Activated T-helper 1 cell treated with anti-CD3 and anti-CD28 coated beads, Interleukin-12 subunit alpha, Interleukin-12 subunit beta, Interleukin-2, Interleukin-4 antibody, amounts not matched to agents 30 ng/mL and 10 ng/mL and 1 ng/mL, durations not matched to agents 14 hours and 24 hours and 36 hours (primary cell): ENCODE measurements at places on chromosomes 5 and 9. TPM values are rescaled to one million over a fixed set of nuclear protein-coding genes. Genes with fewer than 3 reads are reported as not detected.

- H3K27me3 ChIP-seq = peaks cover 2% of the 10 kb centered on the region
- no peak for DNase-seq
- H3K36me3 ChIP-seq = no peaks in the 10 kb centered on the region
- H3K27ac ChIP-seq = no peak overlapping the region
Measured at GRCh38 chr5:33793836-33794549, 97.8 kb downstream of the ADAMTS12 start.

- no peak overlapping the region for H3K27ac ChIP-seq
- no peaks in the 10 kb centered on the region for H3K4me1 ChIP-seq
- H3K4me3 ChIP-seq = no peak overlapping the region
- no peak for DNase-seq
- no peaks in the 10 kb centered on the region for H3K36me3 ChIP-seq
- no peaks in the 10 kb centered on the region for H3K27me3 ChIP-seq
Measured at GRCh38 chr5:89520771-89521170, 637.8 kb upstream of the MEF2C start.

Gene OLFM1
- 0.47 and 0.66 TPM in 2 replicates for total RNA-seq

Gene FAM174A
- total RNA-seq = 8.2 and 9.7 TPM in 2 replicates

DNA sequence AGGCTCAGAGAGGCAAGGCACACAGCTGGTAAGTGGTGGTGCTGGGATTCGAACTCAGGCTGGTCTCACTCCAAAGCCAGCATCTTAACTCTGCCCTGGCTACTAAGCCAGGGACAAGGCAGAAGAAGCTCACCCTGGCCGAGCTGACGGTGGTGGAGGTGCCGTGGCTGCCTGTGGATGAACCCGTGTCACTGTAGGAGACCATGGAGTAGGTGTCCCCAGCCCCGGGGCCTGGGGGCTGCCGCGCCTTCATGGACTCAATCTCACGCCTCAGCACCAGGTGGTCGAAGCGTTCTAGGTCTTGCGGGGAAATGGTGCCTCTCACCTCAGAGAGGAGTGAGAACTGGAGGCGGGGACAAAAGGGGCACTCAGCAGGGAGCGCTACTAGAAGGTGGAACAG is 35.4 kb upstream of the AKNA start:
- H3K4me3 ChIP-seq = no peak overlapping the region
- H3K27ac ChIP-seq = no peak overlapping the region
- no peaks in the 10 kb centered on the region for H3K36me3 ChIP-seq
- H3K27me3 ChIP-seq = peaks cover 5% of the 10 kb centered on the region
- no peak for DNase-seq

Gene SEPTIN8
- total RNA-seq = 45.8 and 46.2 TPM in 2 replicates

GRCh38 chr9:108277216-108277615 is 578.6 kb downstream of the ACTL7B start:
- no peak overlapping the region for H3K27ac ChIP-seq
- no peaks in the 10 kb centered on the region for H3K4me1 ChIP-seq
- no peaks in the 10 kb centered on the region for H3K27me3 ChIP-seq
- DNase-seq = no peak

DNA sequence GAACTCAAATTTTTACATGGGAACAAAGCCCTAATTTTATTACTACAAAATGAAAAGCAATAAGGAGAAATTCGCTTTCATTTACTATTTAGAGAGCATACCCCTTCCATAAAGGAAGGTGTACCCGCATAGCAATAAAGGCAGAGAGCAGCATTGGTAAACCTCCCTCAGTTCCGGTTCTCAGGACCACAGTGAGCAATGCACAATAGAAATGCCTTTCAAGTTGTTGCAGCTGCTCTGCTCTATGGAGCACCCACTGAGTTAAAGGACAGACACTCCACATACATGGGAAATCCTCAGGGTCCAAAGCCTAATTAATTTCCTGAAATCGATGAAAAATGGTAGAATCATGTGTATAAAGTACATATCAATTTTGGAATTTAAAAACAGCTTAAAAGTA is 89.9 kb upstream of the MPDZ start:
- no peaks in the 10 kb centered on the region for H3K4me1 ChIP-seq
- no peaks in the 10 kb centered on the region for H3K27me3 ChIP-seq
- no peak overlapping the region for H3K27ac ChIP-seq
- no peak overlapping the region for H3K4me3 ChIP-seq
- H3K36me3 ChIP-seq = no peaks in the 10 kb centered on the region

Gene BNIP1
- 22.6 and 25.3 TPM in 2 replicates for total RNA-seq

DNA sequence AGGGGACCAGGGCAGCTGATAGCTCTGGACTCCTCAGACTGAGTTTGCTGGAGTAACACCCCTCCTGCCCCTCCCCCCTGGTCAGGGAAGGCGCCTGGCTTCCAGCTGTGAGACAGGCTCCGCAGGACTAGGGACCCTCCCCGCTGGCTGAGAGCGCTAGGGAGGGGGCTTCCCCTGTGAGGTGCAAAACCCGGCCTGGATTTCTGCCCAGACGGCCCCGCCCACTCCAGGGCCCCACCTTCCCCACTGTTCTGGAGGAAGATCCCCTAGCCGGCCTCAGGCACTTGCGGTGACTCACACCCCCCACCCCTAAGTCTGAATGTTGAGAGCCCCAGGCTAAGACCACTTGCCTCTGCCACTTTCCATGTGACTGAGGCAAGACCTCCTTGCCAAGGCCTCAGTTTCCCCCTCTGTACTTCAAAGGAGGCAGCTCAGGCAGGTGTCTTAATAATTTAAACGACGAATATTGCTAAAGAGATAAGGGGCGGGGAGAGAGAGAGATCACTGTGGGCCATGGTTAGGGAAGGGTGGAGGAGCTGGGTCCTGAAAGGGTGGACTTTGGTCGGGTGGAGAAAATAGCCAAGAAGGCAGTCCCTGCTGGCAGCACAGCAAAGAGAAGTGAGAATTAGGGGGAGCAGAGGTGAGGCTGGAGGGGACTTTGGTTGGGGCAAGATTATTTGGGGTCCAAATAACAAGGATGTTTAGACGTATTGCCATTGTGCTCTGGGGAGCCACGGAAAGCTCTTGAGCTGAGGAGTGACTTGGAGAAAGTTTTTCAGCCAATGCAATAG is 1.0 kb upstream of the DAB2IP start:
- no peaks in the 10 kb centered on the region for H3K36me3 ChIP-seq
- H3K4me3 ChIP-seq = no peak overlapping the region
- H3K27ac ChIP-seq = no peak overlapping the region
- peaks cover 58% of the 10 kb centered on the region for H3K27me3 ChIP-seq
- H3K4me1 ChIP-seq = peaks cover 6% of the 10 kb centered on the region

GRCh38 chr5:1410156-1411014 is 34.9 kb downstream of the SLC6A3 start:
- no peak for DNase-seq
- no peak overlapping the region for H3K4me3 ChIP-seq
- H3K27me3 ChIP-seq = peaks cover 3% of the 10 kb centered on the region
- no peak overlapping the region for H3K27ac ChIP-seq

GRCh38 chr5:57539281-57539701 is 56.7 kb upstream of the ACTBL2 start:
- H3K27ac ChIP-seq = no peak overlapping the region
- no peak for DNase-seq
- H3K36me3 ChIP-seq = no peaks in the 10 kb centered on the region
- peaks cover 1% of the 10 kb centered on the region for H3K27me3 ChIP-seq
- H3K4me3 ChIP-seq = no peak overlapping the region
